ENCODE measurements at places on chromosomes 7 and 10.

DNA sequence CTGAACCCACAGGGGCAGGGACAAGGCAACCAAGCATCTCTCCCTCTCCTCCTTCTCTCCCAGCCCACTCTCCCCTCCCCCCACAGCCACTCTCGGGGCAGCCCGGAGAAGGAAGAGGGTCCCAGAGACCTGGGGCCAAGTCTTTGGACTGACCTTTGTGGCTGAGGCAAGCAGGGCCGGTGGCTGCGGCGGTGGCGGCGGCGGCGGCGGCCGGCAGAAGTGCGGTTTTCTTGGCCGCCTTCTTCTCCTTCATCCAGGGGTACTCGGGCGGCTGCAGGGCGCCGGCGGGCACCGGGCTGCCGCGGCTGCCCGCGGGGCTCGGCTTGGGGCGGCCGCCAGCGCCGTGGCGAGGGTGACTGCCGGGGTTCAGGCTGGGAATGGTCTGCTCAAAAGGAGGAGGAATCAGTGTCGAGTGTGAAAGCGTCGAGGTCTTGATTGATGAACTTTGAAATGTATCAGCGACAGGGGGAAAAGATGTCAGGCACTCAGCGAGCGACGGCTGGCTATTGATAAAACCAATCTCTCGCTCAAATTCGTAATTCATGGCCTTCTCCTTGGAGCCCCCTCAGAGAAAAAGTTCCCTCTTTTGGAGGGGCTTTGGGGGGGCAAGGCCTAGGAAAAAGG is 414 bp downstream of the HOXA2 start:
- DNase-seq, result no peak

GRCh38 chr10:21628023-21628422 is 94.0 kb downstream of the MLLT10 start:
- DNase-seq, result no peak

GRCh38 chr10:16902606-16903005 is 85.4 kb upstream of the RSU1 start:
- DNase-seq, result no peak

DNA sequence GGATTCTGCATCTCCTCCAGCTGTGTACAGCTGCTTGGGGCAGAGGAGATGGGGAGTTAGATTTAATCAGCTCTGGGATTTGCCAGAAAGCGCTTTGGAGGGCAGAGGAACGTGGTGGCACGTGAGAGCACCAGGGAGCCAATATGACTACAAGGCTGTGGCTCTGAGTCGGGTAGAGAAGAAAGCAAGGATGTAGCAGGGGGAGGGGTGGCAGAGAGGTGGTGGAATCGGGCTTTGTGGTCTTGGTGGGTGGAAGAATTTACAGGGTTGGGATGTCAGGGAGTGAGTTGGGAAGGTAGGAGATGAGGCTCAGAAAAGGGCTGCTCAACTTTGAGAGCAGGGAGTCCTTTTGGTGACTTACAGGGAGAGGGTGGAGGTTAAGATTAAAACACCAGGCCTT is 113.6 kb downstream of the CCNY start:
- DNase-seq, result no peak

- no peak for DNase-seq
Observed at GRCh38 chr7:4080954-4081353, 601.1 kb upstream of the FOXK1 start.
